Naive B cell (primary cell): ENCODE measurements at places on chromosomes 3 and 15.
A peak's percentile ranks its signal among the peaks of the same experiment; 100 is the strongest.

- no peaks in the 10 kb centered on the region for H3K27me3 ChIP-seq
- DNase-seq: no peak
- no peak overlapping the region for H3K27ac ChIP-seq
- H3K36me3 ChIP-seq: peaks cover 13% of the 10 kb centered on the region
- peaks cover 19% of the 10 kb centered on the region for H3K4me1 ChIP-seq
- H3K4me3 ChIP-seq: no peak overlapping the region
Observed at GRCh38 chr3:108450444-108450843, 60.0 kb downstream of the MYH15 start.

- no peak overlapping the region for H3K4me3 ChIP-seq
- no peaks in the 10 kb centered on the region for H3K27me3 ChIP-seq
Observed at GRCh38 chr3:94967196-94967595, 904.3 kb downstream of the NSUN3 start.

- H3K4me3 ChIP-seq: no peak overlapping the region
- H3K27ac ChIP-seq: no peak overlapping the region
- H3K4me1 ChIP-seq: peaks cover 3% of the 10 kb centered on the region
Observed at GRCh38 chr15:100986158-100986896, 67.2 kb downstream of the LRRK1 start.

- no peaks in the 10 kb centered on the region for H3K27me3 ChIP-seq
- H3K4me3 ChIP-seq: no peak overlapping the region
- DNase-seq: no peak
- no peaks in the 10 kb centered on the region for H3K4me1 ChIP-seq
- H3K27ac ChIP-seq: no peak overlapping the region
Observed at GRCh38 chr3:141858312-141858711, 18.1 kb upstream of the ATP1B3 start.

DNA sequence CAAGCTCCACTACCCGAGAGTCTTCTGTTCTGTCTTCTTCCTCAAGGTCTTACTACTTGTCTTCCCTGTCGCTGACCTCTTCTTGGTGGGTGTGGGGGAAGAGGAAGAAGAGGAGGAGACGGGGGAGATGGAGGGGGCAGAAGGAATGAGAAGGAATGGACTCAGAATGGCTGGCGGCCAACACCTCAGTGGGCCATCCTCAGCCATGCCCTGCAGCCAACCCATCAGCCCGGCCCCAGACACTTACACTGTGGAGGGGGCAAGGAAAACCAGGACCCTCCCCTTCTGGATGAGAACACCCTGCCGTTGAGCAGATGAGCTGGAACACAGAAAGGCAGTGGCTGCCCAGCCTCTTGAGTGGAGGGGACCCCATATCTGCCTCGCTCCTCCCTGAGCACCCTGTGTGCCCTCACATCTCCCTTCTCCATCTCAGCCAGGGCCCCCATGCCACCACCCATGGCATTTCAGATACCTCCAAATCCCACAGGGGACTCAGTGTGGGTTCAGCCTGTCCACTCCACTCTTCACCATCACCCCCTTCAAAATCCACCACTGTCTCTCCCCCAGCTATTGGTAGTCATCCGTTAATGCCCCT lies 45.5 kb upstream of the PRR23E start:
- no peak overlapping the region for H3K27ac ChIP-seq
- no peaks in the 10 kb centered on the region for H3K4me1 ChIP-seq
- DNase-seq: no peak

GRCh38 chr15:100628746-100629145 lies 26.4 kb downstream of the ASB7 start:
- no peak overlapping the region for H3K27ac ChIP-seq
- peaks cover 19% of the 10 kb centered on the region for H3K4me1 ChIP-seq
- no peak overlapping the region for H3K4me3 ChIP-seq
- H3K27me3 ChIP-seq: no peaks in the 10 kb centered on the region
- H3K36me3 ChIP-seq: peaks cover 23% of the 10 kb centered on the region

DNA sequence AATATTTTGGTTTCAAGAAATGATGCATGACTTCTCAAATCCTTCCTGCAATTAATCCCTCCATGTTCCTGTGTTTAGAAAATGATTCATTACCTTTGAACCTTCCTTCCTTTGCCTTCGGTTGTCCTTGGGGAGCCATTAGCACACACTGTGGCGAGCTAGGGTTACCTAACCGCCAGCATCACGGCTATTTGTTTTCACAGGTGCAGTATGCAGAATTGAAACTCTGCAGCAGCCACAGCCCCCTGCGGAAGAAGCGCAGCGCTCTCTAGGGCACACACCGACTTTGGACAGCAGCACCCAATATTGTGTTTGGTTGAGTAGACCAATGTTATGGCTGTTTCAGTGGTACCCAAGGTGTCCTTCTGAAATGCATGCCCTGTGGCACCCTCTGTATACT lies 247.4 kb downstream of the MCTP2 start:
- H3K36me3 ChIP-seq: peaks cover 72% of the 10 kb centered on the region
- DNase-seq: no peak
- H3K4me1 ChIP-seq: peaks cover 7% of the 10 kb centered on the region
- H3K27ac ChIP-seq: no peak overlapping the region
- H3K4me3 ChIP-seq: no peak overlapping the region
- H3K27me3 ChIP-seq: no peaks in the 10 kb centered on the region

DNA sequence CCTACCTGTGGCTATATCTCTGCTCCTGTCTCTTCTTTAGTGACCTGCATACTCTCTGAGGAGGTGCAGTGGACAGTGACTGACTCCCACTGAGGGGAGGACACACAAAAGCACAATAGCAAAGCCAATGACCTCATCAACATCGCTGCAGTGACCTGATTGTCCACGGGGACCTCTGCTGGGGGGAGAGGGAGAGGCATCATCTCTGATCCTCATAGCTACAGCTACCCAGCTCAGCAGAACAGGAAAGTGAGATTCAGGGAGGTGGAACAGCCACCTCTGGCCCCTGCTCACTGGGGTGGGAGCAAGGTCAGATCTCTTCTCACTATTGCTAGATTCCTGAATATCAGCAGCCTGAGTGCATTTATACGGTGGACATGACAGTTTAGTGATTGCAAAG lies 179.2 kb downstream of the ATP10A start:
- no peaks in the 10 kb centered on the region for H3K4me1 ChIP-seq
- H3K4me3 ChIP-seq: no peak overlapping the region
- H3K27ac ChIP-seq: no peak overlapping the region
- DNase-seq: no peak
- H3K27me3 ChIP-seq: no peaks in the 10 kb centered on the region

- H3K4me1 ChIP-seq: peaks cover 4% of the 10 kb centered on the region
- DNase-seq: no peak
- peaks cover 8% of the 10 kb centered on the region for H3K27me3 ChIP-seq
- H3K4me3 ChIP-seq: no peak overlapping the region
Observed at GRCh38 chr3:33792167-33792892, 6.1 kb upstream of the PDCD6IP start.

DNA sequence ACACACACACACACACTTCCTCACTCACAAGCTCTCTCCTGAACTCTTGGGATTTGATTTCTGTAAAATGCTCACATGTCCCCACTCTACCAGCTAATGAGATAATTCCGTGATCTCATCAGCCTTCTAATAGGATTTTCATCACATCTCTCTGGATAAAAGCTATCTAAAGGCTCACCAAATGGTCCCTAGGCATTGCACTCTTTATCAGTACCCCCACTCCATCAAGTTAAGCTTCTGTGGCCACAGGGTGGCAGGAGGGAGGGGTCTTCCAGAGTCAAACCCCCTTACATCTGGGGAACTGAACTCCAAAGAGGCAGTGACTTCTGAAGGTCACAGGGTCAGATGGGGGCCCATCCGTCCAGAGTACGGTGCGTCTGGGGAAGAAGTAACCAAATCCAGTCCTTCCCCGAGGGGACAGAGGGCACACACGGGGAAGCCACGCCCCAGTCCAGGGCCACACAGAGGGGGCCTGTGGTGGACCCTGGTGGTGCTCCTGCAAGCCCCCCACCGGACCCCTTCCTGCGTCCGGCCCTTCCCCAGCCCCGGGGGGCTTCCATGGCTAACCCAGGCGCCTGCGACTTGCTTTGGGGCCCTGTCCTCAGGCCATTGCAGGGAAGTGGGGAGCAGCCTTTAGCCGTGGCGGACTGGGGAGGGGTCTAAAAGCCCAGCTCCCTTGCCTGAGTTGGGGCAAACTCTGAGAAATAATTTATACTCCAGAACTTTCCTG lies 25.5 kb downstream of the CPN2 start:
- DNase-seq: no peak
- H3K27ac ChIP-seq: no peak overlapping the region
- H3K4me1 ChIP-seq: peaks cover 2% of the 10 kb centered on the region
- no peaks in the 10 kb centered on the region for H3K36me3 ChIP-seq
- H3K4me3 ChIP-seq: no peak overlapping the region

DNA sequence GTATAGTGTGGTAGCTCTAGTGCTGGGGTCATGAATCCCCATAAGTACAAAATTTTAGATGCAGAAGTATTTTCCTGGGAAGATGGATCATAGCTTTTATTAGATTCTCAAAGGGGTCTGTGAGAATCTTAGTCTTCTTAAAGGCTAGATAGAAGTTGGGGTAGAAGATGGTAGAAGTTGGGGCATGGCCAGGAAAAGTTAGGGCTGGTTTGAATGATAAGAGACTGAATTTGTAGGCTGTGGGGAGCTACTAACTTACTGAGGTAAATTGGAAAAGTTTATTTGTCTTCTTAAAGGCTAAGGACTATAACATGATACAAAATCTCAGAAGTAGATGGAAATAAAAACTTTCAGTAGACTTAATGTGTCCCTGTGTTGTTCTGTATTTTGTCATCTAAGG lies 1.6 kb upstream of the UBE2Q2 start:
- H3K36me3 ChIP-seq: no peaks in the 10 kb centered on the region
- peak overlapping the region; percentile 82 for H3K4me3 ChIP-seq
- H3K27me3 ChIP-seq: no peaks in the 10 kb centered on the region
- no peak overlapping the region for H3K27ac ChIP-seq
- no peak for DNase-seq

DNA sequence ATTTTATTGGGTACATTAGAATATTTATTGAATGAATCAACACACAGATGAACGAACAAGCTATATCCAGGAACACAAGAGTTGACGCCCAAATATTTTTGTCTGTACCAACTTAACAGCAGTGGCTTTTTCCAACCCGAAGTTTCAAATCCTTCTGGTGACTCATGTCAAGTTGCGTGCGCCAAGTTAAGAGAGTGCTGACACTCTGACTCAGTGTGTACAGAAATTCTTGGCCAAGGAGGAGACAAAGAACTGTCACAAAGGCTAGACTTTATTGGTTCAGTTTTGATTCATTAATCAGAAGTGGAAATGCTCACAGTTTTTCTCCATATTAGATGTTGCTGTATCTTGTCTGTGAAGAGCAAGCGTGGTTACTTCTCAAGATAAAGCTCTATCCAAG lies 59.6 kb upstream of the TSC22D2 start:
- no peaks in the 10 kb centered on the region for H3K27me3 ChIP-seq
- H3K4me3 ChIP-seq: no peak overlapping the region
- H3K27ac ChIP-seq: no peak overlapping the region
- DNase-seq: no peak
- H3K36me3 ChIP-seq: no peaks in the 10 kb centered on the region
- H3K4me1 ChIP-seq: no peaks in the 10 kb centered on the region

DNA sequence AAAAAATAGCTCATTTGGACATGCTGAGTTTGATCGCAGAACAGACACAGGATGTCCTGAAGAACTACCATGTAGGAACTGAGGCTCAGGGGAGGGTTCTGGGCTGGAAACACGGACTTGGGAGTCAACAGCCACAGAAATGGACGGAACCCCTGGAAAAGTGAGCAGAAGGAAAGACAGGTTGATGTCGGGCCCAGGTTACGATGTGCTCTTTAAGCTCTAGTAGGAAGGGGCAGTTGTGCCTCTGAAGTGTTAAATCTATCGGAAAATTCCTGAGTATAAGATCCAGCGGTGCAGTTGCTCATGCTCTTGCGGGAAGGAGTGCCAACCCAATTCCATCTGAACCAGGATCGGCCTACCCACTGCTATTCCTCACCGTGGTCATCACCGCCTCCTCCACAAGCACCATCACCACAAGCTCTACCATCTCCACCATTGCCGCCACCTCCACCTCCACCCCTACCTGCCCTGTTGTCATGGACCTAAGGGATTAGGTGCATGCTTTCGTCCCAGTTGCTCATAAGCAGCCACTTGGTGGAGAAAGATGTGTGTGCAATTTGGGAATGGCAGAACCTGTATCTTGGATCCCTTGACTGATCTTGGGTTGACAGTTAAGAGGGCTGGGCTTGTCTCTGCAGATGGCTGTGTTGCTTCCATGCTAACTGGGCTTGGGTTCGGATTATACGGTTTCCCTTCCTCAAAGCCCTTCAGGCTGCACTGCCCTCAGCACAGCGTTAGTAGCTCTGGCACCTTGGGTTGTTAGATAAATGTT lies 108.5 kb downstream of the ASB7 start:
- H3K27ac ChIP-seq: no peak overlapping the region
- no peaks in the 10 kb centered on the region for H3K4me1 ChIP-seq
- H3K36me3 ChIP-seq: peaks cover 3% of the 10 kb centered on the region
- H3K4me3 ChIP-seq: no peak overlapping the region

DNA sequence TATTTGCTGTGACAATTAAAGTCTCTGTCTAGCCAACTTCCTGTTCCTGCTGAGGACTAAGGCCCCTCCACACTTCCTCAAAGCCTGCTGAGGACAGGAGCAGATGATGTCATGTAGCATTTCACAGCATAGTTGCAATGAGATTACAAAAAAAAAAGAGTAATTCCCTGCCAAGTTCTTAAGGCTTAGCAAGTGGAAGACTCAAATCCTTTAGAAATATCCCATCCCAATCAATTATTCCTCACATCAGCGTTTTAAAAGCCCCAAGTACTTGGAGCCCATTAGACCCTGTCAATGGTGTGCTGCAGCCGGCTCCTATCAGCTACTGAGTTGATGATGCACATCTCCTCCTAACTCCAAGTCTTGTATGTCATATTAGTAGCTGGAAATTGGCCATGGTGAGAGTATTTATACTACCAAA lies 51.7 kb downstream of the TRANK1 start:
- peaks cover 29% of the 10 kb centered on the region for H3K36me3 ChIP-seq
- H3K27me3 ChIP-seq: no peaks in the 10 kb centered on the region
- peak; percentile 75 for DNase-seq
- peaks cover 91% of the 10 kb centered on the region for H3K4me1 ChIP-seq
- H3K4me3 ChIP-seq: peak overlapping the region; percentile 82
- peak overlapping the region; percentile 99 for H3K27ac ChIP-seq

GRCh38 chr15:74374648-74375302 lies 7.3 kb upstream of the CYP11A1 start:
- H3K36me3 ChIP-seq: no peaks in the 10 kb centered on the region
- peak overlapping the region; percentile 84 for H3K27ac ChIP-seq
- DNase-seq: no peak
- H3K4me1 ChIP-seq: peaks cover 20% of the 10 kb centered on the region
- H3K27me3 ChIP-seq: peaks cover 12% of the 10 kb centered on the region
- peak overlapping the region; percentile 88 for H3K4me3 ChIP-seq

DNA sequence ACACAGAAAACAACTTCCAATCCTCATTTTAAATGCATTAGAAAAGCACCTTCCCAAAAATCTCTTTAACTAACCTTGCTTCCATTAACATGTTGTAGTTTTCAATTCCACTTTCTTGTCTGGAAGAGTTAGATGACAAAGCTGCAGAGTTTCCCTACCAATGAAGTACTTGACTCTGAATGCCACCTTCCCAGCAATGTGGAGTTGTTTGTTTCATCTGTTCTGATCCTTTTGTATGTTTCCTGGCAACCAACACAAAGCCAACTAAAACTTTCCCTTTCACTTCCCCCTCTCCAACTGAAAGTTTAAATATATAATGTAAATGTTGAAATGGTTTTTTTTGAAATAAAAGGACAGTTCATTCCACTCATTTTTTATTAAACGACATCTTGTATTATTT lies at the start of gene WDR49:
Gene WDR49 (minus strand): TSS at position 183 of the 400 bp plus-strand sequence. CDS start 517 bp downstream, outside the sequence.
- peak; percentile 19 for DNase-seq
- H3K27ac ChIP-seq: peak within 1 kb of the TSS; percentile 99
- H3K27me3 ChIP-seq: no peaks in the 10 kb centered on the region
- H3K4me3 ChIP-seq: peak within 1 kb of the TSS; percentile 39
- H3K4me1 ChIP-seq: peaks cover 18% of the 10 kb centered on the region

- H3K4me1 ChIP-seq: peaks cover 7% of the 10 kb centered on the region
- H3K4me3 ChIP-seq: no peak overlapping the region
- no peaks in the 10 kb centered on the region for H3K27me3 ChIP-seq
- no peaks in the 10 kb centered on the region for H3K36me3 ChIP-seq
- no peak overlapping the region for H3K27ac ChIP-seq
Observed at GRCh38 chr3:122938783-122939425, 88.7 kb downstream of the SEMA5B start.
